ENCODE measurements at places on chromosomes 5 and 9.
A peak's percentile ranks its signal among the peaks of the same experiment; 100 is the strongest.

DNA sequence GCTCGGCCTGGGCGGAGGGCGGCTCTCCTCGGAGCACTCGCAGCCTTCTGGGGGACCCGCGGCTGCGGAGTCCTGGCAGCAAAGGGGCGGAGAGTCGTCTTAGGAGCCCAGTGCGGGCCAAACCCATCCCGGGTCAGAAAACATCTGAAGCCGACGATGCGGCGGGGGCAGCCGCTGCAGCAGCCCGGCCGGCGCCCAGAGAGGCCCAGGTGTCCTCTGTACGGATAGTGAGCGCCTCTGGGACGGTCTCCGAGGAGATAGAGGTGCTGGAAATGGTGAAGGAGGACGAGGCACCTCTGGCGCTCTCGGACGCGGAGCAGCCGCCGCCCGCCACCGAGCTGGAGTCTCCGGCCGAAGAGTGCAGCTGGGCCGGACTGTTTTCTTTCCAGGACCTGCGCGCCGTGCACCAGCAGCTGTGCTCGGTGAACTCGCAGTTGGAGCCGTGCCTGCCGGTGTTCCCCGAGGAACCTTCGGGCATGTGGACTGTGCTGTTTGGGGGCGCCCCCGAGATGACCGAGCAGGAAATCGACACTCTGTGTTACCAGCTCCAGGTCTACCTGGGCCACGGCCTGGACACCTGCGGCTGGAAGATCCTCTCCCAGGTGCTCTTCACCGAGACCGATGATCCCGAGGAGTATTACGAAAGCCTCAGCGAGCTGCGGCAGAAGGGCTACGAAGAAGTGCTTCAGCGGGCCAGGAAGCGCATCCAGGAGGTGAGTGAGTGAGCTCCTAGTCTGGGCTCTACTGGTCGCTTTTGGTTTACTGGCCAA is 1.2 kb downstream of the JMY start:
- peak; percentile 27 for DNase-seq

- peak; percentile 31 for DNase-seq
Observed at GRCh38 chr9:108182950-108183381, 672.8 kb downstream of the ACTL7B start.

DNA sequence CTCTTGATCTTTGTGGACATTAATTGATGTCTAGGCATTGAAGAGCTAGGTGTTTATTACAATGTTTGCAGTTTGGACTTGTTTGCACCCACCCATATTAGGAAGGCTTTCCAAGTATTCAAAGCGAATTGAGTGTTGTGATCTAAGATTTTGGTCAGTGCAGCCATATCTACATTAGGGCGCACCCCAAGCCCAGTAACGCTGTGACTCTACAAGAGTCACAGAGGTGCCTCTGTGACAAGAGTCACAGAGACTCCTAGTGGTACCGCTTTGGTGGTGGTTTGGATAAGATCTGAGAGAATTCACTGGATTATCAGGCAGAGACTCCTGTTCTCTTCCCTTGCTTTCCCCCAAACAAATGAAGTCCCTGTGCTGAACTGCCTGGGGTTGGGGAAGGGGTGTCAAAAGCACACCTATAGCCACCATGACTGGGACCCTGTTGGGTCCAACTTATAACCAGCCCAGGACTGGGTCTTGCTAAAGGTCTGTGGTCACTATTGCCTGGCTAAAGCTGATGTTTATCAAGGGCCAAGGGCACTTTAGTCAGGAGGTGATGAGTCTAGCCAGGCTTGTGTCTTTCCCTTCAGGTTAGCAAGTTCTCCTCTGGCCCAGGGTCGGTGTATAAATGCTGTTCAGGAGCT is 114.1 kb upstream of the RIOK2 start:
- peak; percentile 55 for DNase-seq

- no peak for DNase-seq
Observed at GRCh38 chr5:151100681-151101080, 19.8 kb upstream of the TNIP1 start.

DNA sequence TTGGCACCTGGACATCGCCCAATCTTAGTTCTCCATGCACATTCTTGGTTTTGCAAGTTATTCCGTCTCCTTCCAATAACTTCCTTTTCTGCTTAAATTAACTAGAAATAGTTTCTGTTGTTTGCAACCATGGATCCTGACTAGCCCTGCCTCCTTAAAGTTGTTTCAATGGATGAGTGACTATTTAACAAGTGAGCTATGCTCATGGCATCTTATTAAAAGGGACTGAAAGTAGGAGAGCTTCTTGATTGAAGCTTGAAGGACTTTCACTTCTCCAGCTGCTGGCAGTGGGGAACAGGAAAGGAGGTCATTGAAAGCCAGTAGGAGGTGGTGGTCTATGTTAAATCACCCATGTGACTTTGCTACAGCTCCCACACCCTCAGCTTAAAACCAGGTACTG is 466.8 kb downstream of the ARHGEF28 start:
- no peak for DNase-seq

GRCh38 chr9:110949081-110949480 is 89.2 kb downstream of the LPAR1 start:
- peak; percentile 50 for DNase-seq

DNA sequence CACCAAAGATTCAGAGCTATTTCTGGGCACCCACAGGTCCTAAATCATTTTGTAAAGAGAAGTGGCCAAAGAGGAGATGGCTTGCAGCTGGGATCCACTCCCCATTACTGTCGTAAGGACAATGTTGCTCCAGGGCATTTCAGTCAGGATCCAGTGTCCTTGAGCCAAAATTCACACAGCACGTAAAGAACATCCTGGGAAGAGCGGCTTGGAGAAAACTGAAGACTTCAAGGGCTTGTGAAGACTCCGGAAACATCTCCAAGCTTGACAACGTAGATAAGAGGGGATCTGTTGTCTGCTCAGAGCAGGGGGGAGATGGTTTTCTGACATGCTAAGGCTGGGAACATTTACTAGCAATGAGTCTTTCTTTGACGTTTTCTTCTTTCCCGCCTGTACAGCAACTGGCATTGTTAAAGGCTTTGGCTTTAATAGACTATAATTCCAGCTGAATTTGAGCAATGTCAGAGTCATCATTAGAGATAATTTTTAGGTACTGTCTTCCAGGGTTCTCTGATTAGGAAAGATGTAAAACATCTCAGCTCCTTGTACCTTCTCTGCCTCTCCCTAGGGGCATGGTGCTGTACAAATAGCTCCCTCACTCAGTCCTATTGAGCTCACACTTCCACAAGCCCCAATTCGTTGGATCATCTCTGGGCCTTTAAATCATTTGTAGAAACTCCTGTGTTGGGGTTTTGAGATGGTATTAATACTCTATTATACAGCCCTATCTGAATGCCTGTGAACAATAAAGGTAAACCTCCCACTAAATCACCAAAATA is 39.7 kb downstream of the EGFLAM start:
- no peak for DNase-seq

DNA sequence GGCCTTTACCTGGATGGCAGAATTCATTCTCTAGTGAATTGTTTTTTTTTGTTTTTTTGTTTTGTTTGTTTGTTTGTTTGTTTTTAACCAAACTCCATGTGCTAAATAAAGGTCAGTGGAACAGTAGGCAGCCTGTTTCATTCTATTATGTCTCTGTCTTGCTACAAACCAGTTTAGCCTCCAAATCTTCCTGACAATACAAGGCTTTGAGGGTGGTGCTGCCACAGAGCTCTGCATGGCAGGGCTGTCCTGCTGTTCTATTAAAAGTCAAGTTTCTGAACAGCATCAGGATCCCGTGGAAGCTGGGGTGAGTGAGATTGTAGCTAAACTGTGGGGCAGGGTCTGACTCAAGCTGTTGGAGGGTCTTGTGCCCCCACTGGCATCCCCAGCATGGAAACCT is 144.1 kb upstream of the MAST4 start:
- no peak for DNase-seq

DNA sequence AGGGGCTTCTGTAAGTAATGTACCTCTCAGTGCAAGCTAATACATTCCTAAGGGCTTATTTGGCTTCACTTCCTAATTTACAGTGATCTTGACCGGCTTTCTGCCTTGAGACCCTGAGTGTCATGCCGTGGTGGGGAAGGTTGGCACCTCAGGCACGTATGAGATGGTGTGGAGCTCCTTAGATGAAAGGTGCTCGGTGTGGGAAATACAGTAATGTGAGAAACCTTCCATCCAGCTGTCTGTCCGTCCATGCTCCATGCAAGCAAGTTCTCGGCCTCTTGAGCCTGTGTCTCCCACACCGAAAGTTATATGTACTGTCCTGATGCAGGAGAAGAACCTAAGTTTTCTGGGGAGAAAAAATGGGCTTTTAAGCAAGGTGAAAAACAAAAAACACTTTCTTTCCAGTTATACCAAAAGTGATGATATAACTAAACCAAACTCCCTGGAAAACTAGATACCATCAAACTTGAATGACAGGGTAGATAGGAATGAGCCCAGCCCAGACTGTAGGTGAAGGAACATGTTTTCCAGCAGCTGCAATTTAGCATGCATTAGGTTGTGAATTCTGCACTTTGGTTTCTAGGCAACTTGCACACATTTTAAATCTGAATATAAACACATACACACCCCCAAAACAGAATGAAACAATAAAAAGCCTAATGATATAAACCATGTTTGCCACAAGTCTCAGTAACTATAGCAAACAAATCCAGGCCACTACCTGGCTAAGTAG is 279.6 kb downstream of the FANCC start:
- DNase-seq = no peak

DNA sequence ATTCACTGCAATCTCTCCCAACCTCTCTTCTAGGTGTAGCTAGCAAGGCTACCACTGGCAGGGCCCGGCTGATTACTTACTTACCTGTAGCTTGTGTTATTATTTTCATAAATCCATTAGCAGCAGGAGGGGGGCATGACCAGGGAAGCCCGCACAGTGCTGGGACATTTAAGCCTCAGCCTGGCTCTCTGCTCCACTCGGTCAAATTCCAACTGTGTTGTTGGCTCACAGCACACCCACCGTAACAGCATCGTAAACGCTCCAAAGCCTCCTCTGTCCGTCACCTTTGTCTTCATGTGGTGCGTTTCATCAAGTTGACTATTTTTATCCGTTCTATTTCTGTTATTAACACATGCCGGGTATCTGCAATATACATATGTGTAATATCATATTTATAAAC is 264.7 kb downstream of the NSG2 start:
- DNase-seq = no peak

- no peak for DNase-seq
Observed at GRCh38 chr5:127650022-127650421, 1.1 kb downstream of the CTXN3 start.

- DNase-seq = peak; percentile 14
Observed at GRCh38 chr5:113162208-113162607, 185.6 kb downstream of the DCP2 start.

DNA sequence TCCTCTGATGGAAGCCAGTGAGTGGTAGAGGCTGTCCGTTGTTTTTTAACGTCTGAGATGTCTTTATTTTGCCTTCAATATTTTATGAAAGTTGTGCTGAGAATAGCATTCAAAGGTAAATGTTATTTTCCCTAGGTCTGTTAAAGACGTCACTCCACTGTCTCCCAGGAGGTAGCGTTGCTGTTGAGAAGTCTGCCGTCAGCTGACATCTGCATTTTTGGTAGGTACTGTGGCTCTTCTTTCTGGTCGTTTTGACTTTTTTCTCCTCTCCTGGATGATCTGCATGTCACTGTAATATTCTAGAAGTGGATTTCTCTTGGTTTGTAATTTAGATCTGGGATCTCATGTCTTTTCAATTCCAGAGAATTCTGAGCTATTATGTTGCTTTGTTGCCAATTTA is 26.4 kb downstream of the SURF6 start:
- DNase-seq = no peak

- peak; percentile 42 for DNase-seq
Observed at GRCh38 chr5:36739751-36740221, 133.4 kb downstream of the SLC1A3 start.

DNA sequence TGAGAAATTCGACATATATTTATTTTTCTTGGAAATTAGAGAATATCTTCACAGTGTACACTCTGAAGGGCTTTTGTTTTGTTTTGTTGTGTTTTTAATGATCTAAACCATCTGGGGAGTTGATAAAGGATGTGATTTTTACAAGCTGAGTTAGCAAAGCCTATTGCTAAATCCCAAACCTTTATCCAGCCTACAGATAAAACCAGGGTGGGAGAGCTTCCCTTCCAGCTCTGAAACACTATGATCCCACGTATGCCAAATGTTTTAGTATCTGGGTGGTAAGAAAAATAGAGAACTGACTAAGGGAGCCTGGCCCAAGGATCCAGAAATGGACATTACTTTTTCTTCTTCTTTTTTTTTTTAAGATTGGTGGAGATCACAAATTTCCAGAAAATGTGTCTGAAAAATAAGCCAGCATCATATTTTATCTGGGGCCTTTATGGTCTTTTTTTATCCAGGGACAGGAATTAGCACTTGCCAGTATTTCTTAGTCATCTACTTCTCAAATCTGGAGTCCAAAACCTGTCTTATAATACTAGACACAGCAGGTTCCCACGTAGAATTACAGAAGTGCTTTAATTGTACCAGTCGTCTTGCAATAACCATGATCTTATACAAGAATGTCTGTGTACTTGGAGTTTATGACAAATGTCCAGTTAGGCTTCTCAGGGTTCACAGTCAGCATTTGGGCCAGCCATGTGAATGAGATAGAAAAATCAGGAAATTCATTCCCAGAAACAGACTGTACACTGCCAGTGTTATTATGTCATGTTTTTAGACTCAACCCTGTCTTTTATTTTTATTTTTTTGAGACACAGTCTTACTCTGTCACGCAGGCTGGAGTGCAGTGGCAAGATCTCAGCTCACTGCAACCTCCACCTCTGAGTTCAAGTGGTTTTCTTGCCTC is 290.8 kb upstream of the MPDZ start:
- peak; percentile 11 for DNase-seq

- peak; percentile 82 for DNase-seq
Observed at GRCh38 chr9:114895521-114895991, 34.8 kb downstream of the TNFSF8 start.

DNA sequence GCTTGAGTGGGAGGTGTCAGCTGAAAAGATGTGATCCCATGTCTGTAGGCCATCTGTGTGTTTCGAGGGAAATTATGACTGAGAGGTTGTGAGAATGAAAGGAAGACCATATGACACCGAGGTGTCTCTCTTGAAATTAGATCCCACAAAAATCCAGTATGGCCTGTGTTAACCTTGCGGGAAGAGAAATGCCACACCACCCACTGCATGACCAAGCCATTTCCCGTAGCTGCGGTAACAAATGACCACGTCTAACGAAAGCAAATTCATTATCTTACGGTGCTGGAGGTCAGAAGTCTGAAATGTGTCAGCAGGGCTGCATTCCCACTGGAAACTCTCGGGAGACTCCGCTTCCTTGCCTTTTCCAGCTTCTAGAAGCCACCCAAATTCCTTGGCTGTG is 11.6 kb downstream of the C9orf57 start:
- peak; percentile 36 for DNase-seq

DNA sequence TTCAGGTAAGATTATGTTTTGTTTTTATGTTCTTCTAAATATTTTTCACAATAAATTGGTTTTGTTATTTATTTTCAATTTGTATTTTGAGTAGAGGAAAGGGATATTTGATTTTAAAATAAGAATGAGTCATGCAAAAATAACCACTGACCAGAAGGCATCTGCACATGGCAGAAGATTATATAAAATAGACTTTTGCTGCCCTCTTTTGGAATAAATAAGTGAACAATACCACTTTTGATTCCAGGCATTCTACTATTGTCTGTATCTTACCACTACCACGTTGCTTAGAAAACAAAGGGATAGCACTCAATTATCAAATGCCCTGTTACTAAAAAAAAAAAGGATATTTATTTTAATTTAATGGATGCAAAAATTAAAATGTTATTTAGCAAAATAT is 227.3 kb upstream of the ITGA1 start:
- no peak for DNase-seq

GRCh38 chr5:162593881-162594280 is 526.3 kb downstream of the GABRG2 start:
- DNase-seq = no peak

Data from fibroblast of skin of right quadriceps (primary cell).